ENCODE measurements at places on chromosomes 5 and 9.

DNA sequence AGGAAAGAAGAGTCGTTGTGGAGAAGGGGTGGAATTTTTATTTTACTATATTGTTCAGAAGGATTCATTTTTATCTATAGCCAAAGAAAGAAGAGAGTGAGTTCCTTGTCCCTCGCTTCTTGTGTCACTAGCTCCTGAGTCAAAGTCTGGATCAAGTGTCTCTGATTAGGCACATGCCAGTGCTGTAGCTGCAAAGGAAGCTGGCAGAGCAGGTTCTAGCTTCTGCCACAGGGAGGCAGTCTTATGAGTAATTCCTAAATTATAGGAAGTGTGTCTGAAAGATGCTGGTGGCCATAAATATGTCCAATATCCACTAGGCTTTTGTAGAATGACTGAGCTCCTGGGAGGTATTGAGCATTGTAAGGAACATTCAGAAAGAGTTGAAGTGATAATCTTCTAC lies 84.7 kb downstream of the DOCK2 start:
- DNase-seq: no peak

DNA sequence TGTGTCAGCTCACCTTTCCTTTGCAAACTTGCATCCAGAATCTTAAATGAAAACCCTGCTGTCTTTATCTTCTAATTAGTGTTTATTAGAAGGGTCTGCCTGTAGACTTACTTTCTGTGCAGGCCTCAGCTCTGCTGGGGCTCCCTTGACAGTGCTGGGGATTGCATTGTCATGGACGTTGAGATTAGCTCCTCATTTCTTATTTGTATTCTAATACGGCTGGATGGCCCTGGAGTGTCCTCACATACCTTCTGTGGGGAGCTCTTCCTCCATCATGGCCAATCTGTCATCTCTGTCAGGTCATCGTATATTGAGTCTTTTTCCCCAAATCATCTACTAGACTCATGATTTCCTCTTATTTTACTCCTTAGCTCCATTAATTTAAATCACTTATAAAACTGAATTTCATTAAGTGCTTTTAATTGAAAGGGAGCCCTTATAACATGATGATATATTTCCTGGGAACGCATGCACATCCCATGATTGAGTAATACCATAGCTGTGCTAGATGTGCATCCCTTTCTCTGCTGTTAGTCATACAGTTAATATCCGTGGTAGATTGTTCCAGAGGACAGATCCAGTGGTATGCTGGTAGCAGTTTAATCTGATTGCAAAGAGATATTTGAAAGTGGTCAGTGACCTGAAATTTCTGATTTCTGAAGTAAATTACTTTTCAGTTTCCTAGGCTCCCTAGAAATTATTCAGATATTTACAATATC lies 61.6 kb downstream of the ICE1 start:
- DNase-seq: no peak

DNA sequence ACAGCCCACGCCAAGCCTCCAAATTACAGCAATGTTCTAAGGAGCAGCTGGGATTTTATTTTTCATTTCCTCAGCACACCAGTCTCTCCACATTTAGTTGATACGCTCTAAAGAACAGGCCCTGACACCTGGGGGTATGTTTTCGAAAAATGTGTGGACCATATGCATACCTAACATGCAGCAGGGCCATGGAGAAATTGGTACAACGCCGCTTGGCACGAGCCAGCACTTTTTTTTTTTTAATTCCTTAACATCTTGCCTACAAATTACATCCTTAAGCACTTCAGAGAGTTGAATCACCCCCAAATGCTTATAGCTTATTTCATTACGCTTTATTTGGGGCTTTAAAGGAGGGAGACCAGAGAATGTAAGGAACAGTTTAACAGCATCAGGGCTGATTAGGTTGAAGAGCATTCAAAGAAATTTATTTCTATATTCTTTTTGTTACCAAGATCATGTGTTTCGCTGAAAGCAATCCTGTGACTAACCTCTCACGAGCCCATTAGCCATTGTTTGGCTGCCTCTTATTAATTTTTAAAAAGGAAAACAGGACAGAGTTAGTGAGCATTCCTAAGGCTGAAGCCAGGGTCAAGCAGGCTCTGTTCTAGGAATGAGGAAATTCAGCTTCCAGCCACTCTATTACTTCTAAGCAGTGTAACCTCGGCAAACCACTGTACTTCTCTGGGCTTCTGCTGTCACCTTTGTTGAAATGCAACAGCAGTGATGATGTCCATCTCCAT lies 173.8 kb downstream of the ACTL7B start:
- no peak for DNase-seq

DNA sequence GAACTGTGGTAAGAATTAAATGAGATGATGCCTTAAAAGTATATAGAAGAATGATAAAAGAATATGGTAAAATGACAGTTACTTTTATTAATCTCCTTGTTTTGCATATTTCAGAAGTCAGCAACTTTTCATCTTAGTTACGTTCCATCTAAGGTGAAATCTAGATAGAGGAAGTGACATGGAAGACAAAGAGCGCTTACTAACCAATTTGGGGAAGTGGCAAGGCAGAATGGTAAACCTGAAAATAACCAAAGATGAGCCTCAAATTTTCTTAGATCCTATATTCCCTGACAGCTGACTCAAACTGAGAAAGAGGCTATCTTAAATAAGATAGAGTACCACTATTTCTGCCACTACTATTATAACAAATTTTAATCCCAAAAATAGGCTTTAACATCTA lies 52.5 kb downstream of the FGF10 start:
- DNase-seq: no peak

GRCh38 chr5:9851458-9851857 lies 221.3 kb upstream of the TAS2R1 start:
- DNase-seq: no peak

DNA sequence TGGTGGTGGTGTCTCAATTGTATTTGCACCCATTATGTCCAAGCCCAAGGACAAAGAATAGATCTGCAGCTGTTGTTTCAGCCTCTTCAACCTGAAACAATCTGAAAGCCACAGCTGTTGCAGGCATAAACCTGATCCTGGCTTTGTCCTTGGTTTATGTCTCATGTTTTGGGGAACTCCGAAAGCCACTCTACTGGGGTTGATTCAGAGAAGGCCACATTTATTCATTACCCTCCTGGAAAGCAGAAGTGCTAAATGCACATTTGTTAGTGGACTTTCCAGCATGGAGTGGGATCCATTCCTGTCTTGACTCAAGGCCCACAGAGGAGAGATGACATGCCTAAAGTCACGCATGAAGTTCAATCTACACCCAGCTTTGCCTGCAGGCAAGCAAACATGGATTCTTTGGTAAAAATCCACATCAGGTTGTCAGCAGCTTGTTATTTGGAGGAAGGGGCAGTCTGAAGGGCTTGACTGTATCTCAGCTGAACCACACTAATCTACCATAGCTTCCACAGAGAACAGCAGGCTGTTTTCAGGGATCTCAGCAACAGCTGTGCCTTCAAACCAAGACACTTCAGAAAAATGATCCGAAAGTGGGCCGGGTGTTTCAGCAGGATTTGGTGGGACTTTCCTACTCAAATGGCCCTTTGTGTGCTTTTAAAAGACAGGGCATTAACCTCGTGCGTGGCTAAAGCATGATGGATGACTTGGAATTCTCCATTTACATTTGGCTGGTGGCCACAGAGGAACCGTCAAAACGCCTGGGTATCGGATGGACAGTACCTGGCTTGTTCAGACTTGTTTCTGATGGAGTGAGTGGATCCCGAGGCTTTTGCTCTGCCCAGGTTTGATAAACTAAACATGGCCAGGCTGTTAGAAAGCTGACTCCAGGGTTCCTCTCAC lies 36.2 kb upstream of the ADAM19 start:
- DNase-seq: no peak

DNA sequence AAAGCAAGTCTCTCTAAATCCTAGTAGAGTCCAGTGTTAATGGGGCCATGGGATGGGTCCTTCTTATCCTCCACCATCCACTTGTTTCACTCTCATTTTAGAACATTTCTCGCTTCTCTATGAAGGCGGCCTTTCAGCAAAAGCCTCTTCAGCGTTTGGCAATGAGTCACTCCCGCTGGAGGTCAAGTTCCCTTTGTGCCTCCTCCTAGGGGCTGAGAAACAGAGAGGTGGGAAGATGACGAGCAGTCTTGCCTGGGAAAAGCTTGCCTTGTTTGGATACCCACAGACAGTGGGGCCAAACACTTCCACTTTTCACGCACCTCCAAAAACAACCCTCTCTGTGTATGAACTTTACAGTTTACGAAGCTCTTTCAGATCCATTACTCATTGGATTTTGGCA lies 168.8 kb downstream of the GABBR2 start:
- DNase-seq: no peak

DNA sequence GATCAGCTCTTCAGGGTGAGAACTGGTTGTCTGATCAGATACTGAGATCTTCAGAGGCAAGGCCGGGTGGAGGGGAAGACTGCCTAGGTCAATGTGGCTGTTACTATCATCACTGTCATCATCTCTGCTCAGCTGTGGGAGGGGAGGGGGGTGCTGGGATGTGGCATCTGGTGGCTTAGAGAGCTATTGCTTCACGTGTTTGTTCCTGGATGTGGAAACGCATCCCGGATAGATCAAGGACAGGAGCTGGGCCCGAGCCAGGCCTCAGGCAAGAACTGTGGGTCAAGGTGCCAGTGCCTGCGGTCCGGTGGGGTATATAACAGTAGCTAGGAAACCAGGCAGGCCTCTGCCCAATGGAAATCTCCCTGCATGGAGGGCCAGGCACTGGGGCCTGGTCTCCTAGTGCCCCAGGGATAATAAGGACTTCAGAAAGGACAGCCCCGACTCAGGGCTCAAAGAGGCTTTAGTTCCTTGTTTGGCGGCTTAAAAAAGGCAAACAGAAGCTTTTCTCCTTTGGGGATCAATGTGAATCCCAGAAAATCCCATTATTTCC lies 30.3 kb upstream of the TIFAB start:
- no peak for DNase-seq

DNA sequence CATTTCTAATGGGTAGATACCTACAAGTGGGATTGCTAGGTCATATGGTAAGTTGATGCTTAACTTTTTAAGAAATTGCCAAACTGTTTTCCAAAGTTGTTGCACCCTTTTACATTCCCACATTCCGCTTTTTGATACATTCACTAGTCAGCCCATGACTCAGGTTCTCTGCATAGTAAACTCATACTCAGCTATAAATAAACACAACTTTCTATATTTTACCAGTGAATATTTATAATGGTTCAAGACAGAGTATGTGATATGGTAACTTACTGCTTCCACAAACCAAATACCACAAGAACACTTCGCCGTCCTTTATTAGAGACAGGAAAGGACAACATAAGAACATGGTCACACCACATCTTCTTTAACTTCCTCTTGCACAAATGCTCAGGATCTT lies 54.0 kb downstream of the PLPP1 start:
- no peak for DNase-seq

- no peak for DNase-seq
These were observed 1.7 kb upstream of the LTC4S start for GRCh38 chr5:179791881-179792611.

DNA sequence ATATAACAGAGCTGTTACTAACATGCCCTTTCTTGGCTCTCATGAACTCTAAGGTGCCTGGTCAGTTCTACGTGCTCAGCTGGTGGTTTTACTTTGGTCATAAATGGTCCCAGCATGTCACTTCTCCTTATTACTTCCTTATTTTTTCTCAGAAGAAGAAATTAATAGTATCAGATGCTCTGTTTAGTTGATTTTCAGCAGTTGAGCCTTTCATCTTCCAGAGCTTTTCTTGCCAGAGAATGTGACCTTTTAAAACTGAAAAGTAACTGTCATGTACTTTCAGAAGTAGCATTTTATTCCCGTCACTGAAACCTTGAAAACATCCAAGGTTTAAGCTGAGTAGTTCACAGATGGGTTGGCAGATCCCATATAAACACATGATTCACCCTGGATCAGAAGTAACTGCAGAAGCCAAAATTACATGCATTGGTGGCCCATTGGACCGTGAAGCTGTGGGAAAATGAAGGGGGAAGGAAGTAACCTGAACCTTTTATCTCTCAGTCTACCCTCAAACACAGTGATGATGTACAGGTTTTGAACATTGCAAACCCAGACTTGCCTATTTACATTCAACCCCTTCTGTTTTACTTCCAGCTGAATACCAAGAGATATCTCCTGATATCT lies 50.5 kb downstream of the HACD4 start:
- DNase-seq: no peak

DNA sequence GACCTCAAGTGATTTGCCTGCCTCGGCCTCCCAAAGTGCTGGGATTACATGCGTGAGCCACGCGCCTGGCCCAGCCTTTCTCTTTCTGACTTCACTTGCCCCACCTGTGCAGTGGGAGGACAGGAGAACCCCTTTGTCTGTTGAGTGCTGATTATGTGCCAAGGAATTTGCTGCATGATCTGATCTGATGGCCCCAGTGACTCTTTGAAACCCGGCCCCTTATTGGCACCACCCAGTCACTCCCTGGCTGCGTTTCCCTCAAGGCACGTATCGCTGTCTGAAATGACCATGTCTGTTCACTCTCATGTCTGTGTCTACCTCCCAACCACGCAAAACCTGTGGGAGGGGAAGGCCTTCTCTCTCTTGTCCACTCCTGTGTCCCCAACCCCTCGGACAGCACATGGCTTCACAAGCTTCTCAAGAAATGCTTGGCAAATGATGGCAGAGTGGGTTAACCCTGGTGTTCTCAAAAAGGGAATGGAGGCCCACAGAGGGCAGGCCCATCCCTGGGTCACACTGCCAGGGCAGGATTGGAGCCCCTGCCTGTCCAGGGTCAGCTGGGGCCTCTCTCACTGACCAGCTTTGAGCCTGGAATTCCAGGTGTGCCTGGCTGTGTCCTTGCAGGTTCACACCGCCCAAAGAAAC lies 21.9 kb downstream of the NEK6 start:
- DNase-seq: no peak

GRCh38 chr5:157143127-157143971 lies 684 bp upstream of the MED7 start:
- DNase-seq: peak; percentile 75

DNA sequence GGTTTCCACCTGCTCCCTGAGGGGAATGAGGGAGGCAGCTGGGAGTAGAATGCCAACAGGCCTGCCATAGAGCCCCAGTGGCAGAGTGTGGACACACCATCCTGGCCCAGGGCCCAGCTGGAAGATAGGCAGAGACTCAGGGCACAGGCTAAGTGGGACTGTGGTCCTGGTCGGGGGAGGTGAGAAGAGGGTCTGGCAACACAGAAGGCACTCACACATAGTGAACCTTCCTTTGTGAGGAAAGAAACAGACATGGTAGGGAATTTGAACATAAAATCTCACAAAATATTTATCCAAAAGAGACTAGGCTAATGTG lies 41.2 kb downstream of the WDR36 start:
- DNase-seq: no peak

- DNase-seq: peak; percentile 67
These were observed 114.1 kb downstream of the SYK start for GRCh38 chr9:90915693-90916092.

GRCh38 chr9:32558408-32558934 lies 6.1 kb upstream of the TOPORS start:
- DNase-seq: no peak
